Hematopoietic multipotent progenitor cell treated with erythropoietin and hydrocortisone succinate and interleukin-3 and kit ligand, for 8 days (in vitro differentiated cells): ENCODE measurements at places on chromosomes 3 and 15.

GRCh38 chr3:143612541-143612940 is 235.7 kb downstream of the SLC9A9 start:
- DNase-seq, result no peak

DNA sequence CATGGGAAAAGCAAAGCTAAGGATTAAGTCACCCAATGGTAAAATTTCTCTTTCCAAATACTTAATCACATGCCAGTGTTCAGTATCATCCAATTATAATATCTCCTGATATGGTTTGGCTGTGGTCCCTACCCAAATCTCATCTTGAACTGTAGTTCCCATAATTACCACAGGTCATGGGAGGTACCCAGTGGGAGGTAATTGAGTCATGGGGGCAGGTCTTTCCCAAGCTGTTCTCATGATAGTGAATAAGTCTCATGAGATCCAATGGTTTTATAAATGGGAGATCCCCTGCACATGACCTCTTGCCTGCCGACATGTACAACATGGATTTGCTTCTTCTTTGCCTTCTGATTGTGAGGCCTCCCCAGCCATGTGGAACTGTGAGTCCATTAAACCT is 26.1 kb upstream of the NMB start:
- DNase-seq, result peak; percentile 32

DNA sequence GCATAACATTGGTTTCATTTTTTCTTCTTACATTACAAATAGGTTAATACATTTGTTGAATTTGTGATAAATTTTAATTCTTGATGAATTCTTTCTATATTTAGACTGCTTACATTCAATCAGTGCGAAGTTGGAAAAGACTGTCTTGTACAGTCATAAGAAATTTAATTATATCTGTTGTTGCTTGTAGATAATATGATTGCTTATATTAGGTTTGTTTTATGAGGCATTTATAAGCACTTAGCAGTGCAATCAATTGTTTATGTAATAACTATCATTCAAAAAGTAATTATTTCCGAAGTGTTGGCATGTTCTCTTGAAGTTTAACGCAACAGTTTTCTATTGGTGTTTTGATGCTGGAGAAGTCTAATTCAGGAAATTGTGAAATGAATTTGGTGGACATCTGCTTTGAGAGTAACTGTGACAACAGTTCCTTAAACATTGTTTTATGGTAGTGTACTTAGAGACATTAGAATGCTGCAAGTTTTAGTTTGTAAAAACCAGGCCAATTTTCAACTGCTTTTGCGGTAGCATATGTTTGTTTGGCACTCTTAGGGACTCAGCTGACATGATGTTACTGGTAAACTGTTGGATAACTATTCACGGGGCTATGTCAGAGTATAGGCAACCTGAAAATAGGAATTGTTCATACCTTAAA is 99.7 kb downstream of the NAALADL2 start:
- no peak for DNase-seq

DNA sequence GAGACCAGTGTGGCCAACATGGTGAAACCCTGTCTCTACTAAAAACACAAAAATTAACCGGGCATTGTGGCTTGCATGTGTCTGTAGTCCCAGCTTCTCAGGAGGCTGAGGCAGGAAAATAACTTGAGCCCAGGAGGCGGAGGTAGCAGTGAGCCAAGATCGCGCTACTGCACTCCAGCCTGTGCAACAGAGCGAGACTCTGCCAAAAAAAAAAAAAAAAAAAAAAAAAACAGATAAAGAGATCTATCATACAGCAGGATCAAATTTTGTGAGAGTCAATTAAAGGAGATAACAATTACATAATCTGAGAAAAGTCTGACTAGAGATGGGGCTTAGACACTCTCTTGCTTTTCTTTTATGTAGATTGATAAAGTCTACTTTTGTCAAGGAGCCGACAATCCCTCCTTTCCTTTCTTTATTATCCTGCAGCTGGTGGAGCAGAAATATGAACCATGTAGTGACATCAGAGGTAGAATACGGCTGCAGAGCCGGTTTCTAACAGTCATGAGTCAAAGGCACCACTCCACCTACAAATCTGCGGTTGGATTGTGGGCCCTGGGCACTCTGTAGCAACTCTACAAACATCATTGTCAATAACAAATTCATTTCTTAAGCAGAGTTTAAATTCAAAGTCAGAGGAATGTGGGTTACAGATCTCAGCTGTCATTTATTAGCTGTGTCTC is 9.0 kb downstream of the C2CD4A start:
- no peak for DNase-seq

GRCh38 chr15:63998489-63998888 is 47.8 kb downstream of the DAPK2 start:
- DNase-seq, result no peak

GRCh38 chr15:70597056-70597603 is 166.2 kb downstream of the UACA start:
- no peak for DNase-seq

- DNase-seq, result no peak
Measured at GRCh38 chr3:159499031-159499793, 489.4 kb upstream of the IL12A start.

GRCh38 chr3:43978708-43979107 is 263.0 kb upstream of the TOPAZ1 start:
- DNase-seq, result no peak

- no peak for DNase-seq
Measured at GRCh38 chr3:158057666-158058065, 48.6 kb downstream of the SHOX2 start.

- no peak for DNase-seq
Measured at GRCh38 chr15:40335938-40336743, 4.6 kb downstream of the CCDC9B start.
